ENCODE measurements at places on chromosomes 12 and 14.

DNA sequence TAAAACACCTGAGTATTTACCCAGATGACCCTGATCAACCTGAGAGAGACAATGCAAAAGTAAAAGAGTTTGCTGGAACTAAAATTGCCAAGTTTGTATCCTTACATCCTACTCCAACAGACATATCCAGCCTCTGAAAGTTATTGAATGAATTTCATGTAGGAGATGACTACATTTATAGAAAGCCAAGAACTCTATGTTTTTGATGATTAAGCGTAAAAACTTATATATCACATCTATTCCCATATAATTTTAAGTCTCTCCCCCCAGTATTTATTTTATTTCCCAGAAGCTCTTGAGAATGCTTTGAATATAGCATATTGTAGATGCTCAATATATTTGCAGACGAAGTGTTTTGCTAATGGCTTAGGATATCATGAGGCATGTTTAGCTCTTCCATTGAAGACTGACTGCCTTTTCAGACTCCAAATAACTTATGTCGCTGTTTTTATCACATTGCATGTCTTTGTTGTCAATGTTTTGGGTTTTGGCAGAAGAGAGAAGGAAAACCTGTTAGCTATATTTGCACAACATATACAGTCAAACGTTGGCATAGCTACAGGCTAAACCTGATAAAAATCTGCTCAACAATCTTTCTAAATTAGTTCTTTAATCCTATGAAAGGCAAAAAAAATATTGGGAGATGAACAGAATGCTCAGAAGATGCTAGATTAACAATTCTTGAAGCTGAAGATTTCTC is 213.6 kb downstream of the DIO2 start:
- DNase-seq = no peak

DNA sequence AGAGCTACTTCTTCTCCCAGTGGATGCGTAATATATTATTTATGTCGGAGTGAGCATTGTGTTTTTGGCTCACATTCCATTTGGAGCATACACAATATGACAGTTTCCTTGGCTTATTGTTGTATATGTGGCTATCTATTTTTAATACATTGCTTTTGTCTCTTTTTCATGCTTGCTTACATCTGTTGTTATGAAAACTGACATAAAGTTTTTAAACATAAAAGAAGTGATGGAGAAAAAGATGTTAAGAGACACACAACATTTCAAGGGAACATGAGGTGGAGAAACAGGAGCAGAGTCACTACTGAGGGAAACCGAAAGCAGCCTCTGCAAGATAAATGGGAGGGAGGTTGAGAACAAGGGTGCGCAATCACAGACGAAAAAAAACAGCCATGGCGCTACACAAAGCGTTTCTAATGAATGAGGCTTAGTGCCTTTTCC is 228.4 kb upstream of the NPAS3 start:
- no peak for DNase-seq

GRCh38 chr12:79766705-79767464 is 76.1 kb upstream of the PAWR start:
- DNase-seq = no peak

DNA sequence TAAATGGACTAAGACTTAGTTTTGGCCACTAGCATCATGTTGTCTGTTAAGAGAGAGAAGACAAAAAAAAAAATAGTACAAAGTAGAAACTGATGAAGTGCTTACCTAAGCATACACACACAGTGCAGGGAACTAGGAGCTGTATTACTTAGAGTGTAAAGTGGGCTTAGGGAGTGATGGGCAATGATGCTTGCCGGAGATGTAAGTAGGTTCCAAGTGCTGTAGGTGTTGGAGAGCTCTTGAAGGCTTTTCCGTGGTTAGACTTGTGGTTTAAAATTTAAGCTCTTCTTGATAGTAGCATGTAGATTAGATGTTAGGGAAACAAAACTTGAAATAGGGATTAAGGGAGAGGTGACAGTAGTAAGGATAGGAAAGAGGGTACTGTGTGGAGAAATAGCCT is 34.7 kb downstream of the MIA2 start:
- no peak for DNase-seq

- no peak for DNase-seq
Observed at GRCh38 chr12:13713556-13714410, 267.6 kb downstream of the GRIN2B start.

GRCh38 chr14:78451319-78451695 is 281.1 kb downstream of the NRXN3 start:
- DNase-seq = no peak

GRCh38 chr12:56476143-56476542 is 7.8 kb downstream of the SPRYD4 start:
- no peak for DNase-seq

DNA sequence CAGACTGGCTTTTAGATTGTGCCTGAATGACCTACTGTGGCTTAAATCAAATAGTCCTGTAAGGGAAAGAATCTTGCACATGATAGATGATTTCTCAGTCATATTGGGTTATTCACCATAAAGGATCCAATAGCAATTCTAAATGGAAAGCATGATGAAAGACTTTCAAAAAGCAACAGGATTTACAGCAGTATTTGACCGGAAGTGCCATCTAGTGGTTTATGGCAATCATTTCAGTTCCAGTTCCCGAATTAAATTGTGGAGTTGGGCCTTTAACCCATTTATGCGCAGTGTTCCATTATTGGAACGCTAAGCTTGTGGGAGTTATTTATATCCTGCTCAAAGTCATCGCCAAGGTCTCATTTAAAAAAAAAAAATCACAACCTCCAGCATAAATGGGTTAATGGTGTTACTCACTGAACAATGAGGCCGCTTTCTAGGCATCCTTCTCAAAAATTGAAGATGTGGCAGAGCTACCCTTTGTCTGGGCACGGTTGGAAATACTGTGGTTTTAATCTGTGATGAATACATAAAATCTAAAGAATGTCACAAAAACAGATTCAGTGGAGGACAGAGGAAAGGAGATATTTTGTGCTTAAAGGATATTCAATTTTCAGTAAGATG is 60.8 kb upstream of the REP15 start:
- no peak for DNase-seq

- DNase-seq = no peak
Observed at GRCh38 chr12:49505672-49506071, 33.2 kb upstream of the KCNH3 start.

- no peak for DNase-seq
Observed at GRCh38 chr12:48956279-48957140, 777 bp downstream of the ARF3 start.

DNA sequence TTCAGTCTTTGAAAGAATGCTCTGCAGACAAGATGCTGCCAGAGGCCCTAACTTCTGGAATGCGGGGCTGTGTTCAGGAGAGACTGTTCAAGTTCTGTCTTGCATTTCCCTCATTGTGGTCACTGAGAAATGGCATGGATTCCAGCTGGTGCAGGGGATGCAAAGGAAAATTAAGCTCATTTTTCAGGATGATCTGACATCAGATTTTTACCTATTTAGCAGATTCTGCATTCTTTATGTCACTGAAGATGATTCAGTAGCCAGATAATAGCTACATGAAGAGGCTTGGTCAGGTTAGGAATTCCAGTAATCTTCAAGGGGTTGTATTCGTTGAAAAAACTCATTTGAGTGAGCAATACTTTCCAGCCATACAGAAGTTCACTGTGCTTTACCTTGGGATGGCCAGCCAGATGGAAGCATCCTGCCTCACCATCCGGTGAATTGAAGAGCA is 16.1 kb upstream of the MFAP5 start:
- no peak for DNase-seq

DNA sequence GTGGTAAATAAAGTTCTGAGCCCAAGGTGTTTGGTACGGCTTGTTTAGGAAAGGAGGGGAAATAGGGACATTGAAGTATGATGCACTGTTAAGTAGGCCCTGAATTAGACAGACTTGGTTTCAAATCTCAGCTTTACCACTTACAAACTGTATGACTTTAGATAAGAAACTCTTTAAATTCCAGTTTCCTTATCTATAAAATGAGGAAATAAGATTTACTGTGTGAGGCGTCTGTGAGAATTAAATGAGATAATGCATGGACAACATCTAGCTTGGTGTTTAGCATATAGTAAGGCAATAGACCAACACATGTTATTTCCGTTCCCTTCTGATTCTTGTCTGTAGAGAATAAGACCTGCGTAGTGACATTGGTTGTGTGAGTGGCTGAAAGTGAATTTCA is 7.0 kb downstream of the NCKAP1L start:
- no peak for DNase-seq

DNA sequence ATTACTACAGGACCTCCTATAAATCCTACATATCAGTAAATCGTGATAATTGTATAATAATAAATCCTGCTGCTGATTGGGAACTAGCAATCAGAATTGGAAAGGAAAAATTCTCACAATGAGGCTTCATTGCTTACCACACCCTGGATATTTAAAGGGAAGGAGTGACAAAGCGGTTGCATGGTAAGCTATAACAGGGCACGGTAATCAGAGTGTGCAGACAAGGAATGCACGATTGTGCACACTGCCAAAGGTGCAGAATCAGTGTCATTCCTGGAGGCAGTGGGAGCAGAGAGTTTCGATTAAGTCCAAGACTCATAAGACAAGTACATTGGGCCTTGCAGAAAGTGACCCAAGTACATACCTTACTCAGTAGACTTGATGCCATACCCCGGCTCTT is 277.5 kb upstream of the NPAS3 start:
- no peak for DNase-seq

DNA sequence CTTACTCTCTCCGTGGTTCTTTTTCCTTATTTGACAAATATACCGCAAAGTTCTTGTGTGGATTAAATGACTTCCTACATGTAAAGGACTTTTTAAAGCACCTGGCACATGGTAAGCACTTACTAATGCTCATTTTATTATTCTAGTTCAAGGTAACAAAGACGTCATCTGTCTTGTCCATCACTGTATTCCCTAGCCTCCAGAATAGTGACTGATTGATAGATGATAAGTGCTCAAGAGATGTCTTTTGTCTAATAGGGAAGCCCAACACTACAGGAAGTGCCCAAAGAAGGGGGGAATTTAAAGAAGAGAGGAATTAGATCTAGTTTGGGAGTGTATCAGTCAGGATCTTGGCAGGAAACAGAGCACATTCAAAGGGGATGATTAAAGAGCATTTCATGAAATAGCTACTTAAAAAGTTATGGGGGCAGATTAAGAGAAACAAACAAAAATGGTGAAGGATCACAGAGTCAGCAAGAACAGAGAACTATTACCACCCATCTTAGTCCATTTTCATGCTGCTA is 151.9 kb downstream of the GXYLT1 start:
- DNase-seq = no peak

- DNase-seq = no peak
Observed at GRCh38 chr14:61752626-61753025, 9.6 kb upstream of the SNAPC1 start.

- no peak for DNase-seq
Observed at GRCh38 chr12:94567761-94568160, 82.6 kb downstream of the TMCC3 start.

GRCh38 chr12:106353175-106353574 is 4.4 kb upstream of the POLR3B start:
- DNase-seq = no peak

GRCh38 chr14:75183225-75183624 is 6.8 kb upstream of the TMED10 start:
- no peak for DNase-seq

Measured in activated T-cell treated with anti-CD3 and anti-CD28 coated beads for 4 hours (primary cell).